Hematopoietic multipotent progenitor cell treated with erythropoietin and hydrocortisone succinate and interleukin-3 and kit ligand, for 6 days (in vitro differentiated cells): ENCODE measurements at places on chromosomes 6 and 20.

- peak; percentile 72 for DNase-seq
Measured at GRCh38 chr6:108492131-108492766, 68.5 kb upstream of the FOXO3 start.

DNA sequence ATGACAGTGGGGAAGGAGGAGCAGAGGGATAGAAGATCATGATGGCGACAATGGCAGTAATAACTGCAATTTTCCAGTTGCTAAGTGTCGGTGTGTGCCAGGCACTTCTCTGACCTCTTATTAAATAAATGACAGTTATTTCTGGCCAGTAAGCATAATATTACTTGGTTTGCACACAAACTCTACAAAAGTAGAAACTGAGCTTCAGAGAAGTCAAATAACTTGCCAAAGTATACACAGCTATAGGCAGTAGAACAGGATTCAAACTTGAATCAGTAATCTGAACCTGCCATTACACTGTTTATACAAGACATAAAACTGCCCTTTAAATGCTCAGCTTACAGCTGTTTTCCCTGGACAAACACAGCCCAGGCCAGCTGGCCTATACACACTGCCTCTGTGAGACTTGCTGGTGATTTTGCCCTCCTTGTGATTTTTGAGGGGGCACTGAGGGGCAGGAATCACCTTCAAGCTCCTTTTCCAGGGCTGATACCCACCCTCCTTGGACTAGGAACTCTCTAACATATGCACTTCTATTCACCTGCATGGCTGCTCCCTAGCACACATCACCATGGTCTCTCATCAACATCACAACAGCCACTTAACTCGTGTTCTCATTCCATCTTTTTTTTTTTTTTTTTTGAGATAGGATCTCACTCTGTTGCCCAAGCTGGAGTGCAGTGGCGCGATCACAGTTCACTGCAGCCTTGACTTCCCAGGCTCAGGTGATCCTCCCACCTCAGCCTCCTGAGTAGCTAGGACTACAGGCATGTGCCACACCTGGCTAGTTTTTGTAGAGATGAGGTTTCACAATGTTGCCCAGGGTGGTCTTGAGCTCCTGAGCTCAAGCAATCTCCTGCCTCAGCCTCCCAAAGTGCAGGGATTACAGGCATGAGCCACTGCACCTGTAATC is 63.6 kb downstream of the SLC23A2 start:
- no peak for DNase-seq

GRCh38 chr6:114735025-114735735 is 392.4 kb upstream of the HS3ST5 start:
- DNase-seq = no peak

DNA sequence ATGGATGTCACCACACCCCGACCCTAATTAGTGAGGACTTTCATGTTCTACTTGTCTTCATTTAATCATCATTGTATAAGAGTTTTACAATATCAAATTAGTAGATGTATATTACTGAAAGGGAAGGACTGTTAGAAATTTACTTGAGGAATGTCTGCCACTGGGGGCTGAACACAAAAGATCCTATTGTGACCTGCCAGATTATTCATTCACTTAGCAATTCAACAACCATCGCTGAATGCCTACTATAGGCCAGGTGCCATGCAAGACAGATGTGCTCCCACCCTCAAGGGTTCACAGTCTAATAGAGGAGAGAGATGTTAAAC is 8.0 kb upstream of the RBCK1 start:
- DNase-seq = no peak

DNA sequence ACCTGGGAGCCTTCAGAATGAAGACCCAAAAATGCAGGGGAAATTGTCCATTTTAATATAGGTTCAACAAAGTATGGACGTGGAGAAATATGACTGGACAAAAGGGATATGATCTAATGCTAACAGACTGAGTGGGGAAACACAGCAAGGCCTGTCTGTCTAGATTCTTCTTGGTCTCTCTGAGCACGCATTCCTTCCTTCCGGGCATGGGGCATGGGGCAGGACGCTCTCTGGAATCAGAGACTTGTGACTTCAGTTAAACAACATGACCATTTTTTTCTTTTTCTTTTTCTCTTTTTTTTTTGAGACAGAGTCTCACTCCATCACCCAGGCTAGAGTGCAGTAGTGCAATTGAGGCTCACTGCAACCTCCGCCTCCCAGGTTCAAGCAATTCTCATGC is 31.9 kb downstream of the ZBTB2 start:
- DNase-seq = no peak

GRCh38 chr6:108616544-108616943 is 55.8 kb downstream of the FOXO3 start:
- peak; percentile 40 for DNase-seq

- no peak for DNase-seq
Measured at GRCh38 chr6:12769556-12770256, 53.1 kb downstream of the PHACTR1 start.

- DNase-seq = no peak
Measured at GRCh38 chr20:32570401-32571190, 14.5 kb downstream of the NOL4L start.

- DNase-seq = peak; percentile 37
Measured at GRCh38 chr6:116562614-116563013, 8.7 kb upstream of the RWDD1 start.

- DNase-seq = peak; percentile 3
Measured at GRCh38 chr20:8829256-8829655, 239.6 kb upstream of the PLCB4 start.

DNA sequence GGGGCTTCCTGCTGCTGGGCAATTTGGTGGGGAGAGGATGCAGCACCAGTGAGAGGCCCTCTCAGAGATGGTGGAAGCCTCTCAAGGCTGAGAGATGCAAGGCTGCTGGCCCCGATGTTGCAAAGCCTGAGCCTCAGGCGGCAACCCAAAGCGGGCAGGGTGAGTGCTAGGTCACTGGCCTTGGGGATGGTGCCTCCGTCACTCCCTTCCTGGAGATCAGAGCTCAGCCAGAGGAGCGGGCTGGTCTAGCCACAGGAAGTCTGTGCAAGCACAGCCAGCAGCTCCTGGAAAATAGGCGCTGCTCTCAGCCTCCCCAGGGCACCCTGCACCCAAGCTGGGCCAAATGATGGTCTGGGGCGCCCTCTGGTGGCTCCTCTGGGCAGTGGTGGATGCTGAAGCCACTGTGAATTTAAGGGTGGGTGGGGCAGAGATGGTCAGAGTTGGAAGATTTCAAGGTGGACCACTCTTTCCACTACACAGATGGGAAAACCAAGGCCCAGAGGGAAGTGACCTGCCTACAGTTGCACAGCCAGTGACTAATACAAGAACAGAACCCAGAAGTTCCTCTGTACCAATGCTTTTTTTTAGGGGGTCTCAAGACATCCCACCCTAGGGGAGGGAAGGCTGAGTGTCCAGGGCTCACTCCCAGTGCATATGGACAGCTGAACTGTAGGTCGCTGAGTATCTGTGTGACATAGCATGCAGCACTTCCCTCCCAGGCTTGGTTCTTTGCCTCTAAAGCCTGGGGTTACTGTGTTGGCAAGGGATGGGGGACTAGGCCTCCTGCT is 20.8 kb downstream of the C20orf203 start:
- DNase-seq = peak; percentile 92

DNA sequence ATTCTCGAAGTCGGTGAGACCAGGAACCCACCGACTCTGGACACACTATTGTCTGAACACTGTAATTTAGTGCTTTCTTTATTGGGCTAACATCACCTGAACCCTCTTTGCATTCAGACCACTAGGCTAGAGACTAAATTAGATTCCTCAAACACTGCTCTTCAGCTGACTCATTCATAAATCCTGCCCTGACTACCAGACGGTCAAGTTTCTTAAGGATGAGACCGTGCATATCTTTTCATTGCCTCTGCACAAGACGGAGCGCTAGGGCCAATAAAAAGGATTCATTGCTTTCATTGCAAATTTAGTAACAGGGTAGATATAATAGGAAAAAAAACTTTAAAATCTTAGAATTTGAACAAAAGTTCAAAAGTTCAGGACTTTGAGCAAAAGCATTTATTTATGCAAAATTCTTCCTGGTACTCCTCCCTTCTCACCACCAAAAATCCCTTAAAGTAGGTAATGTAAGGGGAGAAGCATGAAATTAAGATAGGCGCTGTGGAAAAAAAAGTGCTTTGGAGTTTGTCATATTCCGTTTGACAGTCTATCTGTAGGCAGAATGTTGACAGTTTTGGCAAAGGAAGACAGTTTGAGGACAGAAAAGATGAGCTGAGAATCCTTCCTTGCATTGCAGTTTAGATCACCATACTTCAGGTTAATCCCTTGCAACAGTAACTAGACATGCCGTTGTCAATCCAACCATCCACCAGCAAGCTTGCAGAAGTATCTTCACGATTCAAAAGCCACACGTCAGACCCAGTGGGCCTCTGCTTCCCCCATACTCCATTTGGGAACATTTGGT is 328.6 kb upstream of the JARID2 start:
- no peak for DNase-seq

GRCh38 chr6:14130435-14131075 is 13.0 kb downstream of the CD83 start:
- no peak for DNase-seq
